ENCODE measurements at places on chromosomes 6 and 20.

DNA sequence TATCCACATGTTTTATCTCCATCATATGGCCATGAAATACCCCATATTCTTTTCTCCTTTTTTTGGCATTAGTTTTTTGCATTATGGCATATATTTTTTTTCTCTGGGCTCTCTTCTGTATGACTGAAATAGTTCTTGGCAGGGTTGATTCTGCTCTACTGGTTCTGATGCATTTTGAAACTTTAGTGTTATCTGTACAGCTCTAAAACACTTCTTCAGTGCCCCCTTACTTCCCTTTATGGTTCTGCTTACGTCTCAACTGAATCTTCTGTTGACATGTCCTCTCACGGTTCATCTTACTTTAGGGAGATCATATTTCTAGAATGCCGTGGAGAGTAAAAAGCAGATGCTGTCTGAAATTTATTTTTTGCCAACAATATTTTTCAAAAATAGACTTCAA is 23.2 kb upstream of the TXNDC5 start:
- no peak overlapping the region for H3K27ac ChIP-seq
- no peaks in the 10 kb centered on the region for H3K4me1 ChIP-seq
- H3K36me3 ChIP-seq, result no peaks in the 10 kb centered on the region
- no peak overlapping the region for H3K4me3 ChIP-seq

- H3K36me3 ChIP-seq, result no peaks in the 10 kb centered on the region
- no peak overlapping the region for H3K4me3 ChIP-seq
These were observed 43.1 kb upstream of the GATA5 start for GRCh38 chr20:62518911-62519310.

DNA sequence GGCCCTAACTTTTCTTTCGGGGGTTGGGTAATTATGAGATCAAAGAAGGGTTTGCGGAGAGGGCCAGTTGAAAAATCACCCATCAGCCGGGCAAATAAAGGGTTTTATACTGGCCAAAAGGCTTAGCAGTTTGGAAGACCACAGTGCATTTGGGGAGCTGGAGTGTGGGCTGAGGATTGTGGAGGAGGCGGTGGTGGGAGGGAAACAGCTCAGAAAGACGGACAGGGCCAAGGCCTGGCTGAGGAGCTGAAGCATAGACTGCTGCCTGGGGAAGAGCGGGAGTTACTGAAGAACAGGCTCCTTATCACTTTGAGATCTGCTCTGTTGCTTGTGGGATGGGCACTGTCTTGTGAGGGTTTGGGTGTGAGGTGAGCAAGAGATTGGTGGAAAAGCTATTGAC is 144.2 kb downstream of the CARMIL1 start:
- no peaks in the 10 kb centered on the region for H3K27me3 ChIP-seq
- H3K36me3 ChIP-seq, result peaks cover 15% of the 10 kb centered on the region
- DNase-seq, result no peak
- no peak overlapping the region for H3K27ac ChIP-seq

- H3K4me1 ChIP-seq, result peaks cover 9% of the 10 kb centered on the region
- no peak for DNase-seq
- no peak overlapping the region for H3K27ac ChIP-seq
These were observed 39.5 kb downstream of the ELOVL5 start for GRCh38 chr6:53309059-53309900.

- no peaks in the 10 kb centered on the region for H3K36me3 ChIP-seq
- H3K4me3 ChIP-seq, result no peak overlapping the region
- DNase-seq, result no peak
- peaks cover 2% of the 10 kb centered on the region for H3K4me1 ChIP-seq
- peaks cover 4% of the 10 kb centered on the region for H3K27me3 ChIP-seq
These were observed 3.0 kb downstream of the CCR6 start for GRCh38 chr6:167125855-167126349.

DNA sequence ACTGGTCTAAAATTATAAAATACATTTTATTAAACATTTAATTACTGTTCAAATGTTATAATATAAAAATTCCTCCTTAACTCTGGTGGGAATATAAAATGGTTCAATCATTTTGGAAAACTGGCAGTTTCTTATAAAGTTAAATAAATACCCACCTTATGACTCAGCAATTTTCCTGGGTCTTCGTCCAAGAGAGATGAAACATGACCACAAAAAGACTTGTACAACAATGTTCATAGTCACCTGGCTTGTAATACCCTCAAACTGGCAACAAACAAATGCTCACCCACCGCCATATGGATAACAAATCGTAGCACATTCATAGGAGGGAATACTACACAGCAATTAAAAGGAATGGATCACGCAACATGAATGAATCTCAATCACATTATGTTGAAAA is 66.0 kb upstream of the RIN2 start:
- H3K36me3 ChIP-seq, result no peaks in the 10 kb centered on the region
- no peak for DNase-seq
- no peak overlapping the region for H3K4me3 ChIP-seq
- H3K27ac ChIP-seq, result no peak overlapping the region

All from progenitor cell of endocrine pancreas (in vitro differentiated cells).